ENCODE measurements at places on chromosomes 5 and 9.

DNA sequence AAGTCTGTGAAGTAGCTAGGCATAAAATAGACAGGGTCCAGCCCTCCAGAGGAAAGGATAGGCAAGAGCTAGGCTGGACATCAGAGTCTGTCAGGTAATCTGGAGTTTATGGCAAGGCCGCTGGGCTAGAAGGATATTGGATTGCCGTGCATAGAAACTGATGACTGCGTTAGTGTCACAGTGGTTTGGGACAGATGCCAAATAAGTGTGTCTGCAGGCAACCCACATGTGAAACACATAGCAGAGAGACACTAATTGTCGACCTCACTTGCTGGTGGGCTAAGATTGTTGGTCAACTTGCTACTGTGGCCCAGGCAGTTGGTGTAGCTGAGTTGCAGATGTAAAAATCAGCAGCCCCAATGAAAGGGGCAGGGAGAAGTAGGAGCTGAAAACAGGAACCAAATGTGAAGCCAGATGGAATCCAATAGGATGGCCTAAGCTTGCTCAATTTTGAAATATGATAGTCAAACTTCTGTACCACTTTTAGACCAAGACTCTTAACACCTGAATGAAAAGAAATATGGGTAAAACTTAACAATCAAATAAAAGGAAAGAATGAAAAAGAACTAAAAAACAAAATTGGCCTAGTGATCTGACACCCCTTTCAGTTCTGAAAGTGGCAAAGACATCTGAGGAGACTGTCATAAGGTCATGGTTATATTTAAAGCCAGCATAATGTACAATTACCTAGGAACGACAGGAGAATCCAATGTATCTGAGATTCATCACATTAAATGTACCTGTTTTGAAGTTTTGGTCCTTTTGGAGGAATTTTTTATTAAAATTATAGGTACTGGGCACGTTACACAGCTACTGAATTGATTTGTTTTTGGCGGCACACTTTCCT is 243.3 kb upstream of the ACTBL2 start:
- DNase-seq, result no peak

- peak; percentile 54 for DNase-seq
Measured at GRCh38 chr5:151195622-151196021, 28.3 kb downstream of the CCDC69 start.

DNA sequence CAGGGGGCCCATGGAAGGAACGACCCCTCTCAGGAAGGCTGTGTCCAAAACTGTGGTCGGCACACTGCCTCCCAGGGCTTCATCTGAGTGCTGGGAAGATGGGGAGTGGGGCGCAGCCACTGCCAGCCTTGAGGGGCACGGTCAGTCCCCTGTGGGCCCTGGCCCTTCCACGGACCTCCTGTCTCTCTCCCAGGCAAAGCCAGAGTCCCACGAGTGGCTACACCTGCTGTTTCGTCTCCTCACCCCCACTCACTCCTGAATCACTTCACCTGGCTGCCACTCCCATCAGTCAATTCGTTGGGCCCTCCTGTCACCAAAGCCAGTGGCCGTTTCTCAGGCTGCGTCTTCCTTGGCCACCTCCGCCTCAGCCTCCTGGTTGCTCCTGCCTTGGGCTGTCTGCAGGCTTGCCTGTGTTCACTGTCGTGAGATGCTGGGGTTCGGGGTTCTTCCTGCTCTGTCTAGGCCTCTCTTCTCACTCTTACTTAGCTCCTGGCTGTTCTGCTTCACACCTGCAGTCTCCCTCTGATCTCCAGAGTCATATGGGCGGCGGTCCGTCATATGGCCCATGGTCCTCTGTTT is 58.8 kb upstream of the RNF130 start:
- DNase-seq, result peak; percentile 37

- no peak for DNase-seq
Measured at GRCh38 chr5:78521455-78521854, 127.1 kb downstream of the LHFPL2 start.

DNA sequence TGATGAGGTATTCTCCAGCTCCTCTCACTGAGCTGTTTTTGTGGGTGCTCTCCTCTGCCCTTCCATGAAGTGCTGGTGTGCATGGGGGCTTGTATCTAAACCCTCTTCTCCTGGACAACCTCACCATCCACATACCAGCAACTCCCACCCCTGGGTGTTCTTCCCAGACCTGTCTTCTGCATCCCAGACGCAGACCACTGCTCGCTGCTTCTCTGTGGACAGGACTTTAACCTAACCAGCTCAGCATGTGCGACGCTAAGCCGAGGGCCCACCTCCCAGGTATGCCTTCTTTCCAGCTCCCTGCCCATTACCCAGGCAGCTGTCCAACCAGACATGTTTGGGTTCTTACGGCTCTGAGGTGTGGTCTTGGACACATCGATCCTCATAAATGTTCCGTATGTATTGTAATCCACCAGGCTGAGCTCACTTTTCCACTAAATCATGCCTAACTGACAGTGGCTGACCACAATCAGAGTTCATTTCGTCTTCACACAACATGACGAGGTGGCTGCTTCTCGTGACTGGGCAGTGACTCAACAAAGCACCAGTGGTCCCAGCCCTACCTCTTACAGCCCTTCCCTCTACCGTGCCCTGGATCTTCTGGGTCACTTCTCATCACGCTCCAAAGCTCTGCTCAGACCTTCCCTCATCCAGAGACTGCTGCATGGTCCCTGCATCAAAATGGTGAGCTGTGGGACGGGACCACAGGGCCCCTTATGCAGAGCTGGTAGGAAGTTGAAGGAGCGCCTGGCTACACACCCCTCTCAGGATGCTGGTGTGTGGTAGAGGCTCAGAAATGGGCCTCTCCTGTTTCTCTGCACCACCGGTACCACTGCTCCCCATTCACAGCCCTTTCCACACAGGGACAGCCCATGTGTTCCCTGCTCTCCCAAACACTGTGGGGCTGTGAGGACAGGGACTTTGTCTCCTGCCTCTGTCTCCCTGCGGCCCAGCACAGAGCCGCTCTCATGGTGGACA is 9.6 kb upstream of the PTGES2 start:
- no peak for DNase-seq

GRCh38 chr5:76582230-76583162 is 40.7 kb downstream of the F2RL2 start:
- no peak for DNase-seq

Data from activated CD8-positive, alpha-beta memory T cell treated with anti-CD3 and anti-CD28 coated beads for 24 hours (primary cell).